ENCODE measurements at places on chromosomes 5 and 9. TPM values are rescaled to one million over a fixed set of nuclear protein-coding genes. Genes with fewer than 3 reads are reported as not detected.
A peak's percentile ranks its signal among the peaks of the same experiment; 100 is the strongest.

DNA sequence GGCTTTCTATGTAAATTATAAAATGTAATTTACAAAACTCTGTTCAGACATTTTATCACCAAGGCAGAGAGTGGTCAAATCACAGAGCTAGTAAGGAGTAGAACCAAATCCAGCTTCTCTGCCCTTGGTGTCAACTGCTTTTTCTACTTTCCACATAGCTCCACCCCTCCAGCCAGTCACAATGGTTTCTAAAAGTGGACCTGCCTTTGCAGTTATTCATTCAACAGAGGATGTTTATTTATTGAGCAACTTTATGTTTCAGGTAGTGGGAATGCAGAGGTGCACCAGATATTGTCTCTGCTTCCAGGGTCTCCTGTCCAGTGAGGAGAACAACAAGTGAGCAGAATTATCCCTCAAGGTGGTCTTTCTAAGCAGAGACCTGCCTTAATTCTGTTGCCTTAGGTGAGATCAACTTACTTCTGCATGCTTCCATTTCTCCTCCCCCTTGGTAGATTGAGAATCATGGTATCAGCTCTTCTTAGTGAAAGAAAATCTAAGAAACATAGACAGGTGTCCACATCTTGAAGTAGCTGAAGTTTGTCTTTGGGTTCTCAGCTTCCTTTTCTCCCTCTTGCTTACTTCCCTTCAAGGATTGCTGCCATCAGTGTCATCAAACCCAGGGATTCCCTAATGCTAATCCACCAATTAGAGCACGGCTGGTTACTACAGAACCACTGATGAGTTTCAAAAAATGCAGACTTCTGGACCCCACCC, 17.2 kb upstream of the PDCD1LG2 start:
- no peak overlapping the region for H3K4me3 ChIP-seq
- DNase-seq = no peak
- H3K4me1 ChIP-seq = peaks cover 14% of the 10 kb centered on the region
- H3K27ac ChIP-seq = no peak overlapping the region
- no peaks in the 10 kb centered on the region for H3K27me3 ChIP-seq

GRCh38 chr9:3976865-3977613, 322.8 kb downstream of the GLIS3 start:
- 0 out of 2 replicates have a peak, but pooled peaks cover 7% of the 10 kb centered on the region for H3K36me3 ChIP-seq
- DNase-seq = no peak
- no peak overlapping the region for H3K27ac ChIP-seq

DNA sequence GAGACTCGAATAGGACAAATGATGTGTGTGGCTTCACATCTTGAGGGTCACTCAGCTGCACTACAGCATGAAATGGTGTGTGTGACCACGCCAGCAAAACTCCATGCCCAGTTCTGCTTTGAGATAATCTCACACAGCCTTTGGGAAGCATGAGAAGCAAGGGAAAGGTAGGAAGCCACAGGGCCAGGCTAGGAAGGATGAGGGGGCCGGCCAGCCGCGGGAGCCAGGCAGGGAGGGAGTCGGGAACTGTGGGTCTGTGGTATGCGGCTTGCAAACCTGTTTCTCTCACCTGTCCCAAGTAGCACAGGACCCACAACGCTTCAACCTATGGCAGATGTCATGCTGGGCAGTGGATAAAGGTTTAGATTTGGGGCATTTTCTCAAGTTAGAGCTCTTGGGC, 142.0 kb downstream of the HSPA4 start:
- H3K27ac ChIP-seq = no peak overlapping the region
- H3K4me1 ChIP-seq = peaks cover 23% of the 10 kb centered on the region
- H3K36me3 ChIP-seq = no peaks in the 10 kb centered on the region
- H3K27me3 ChIP-seq = no peaks in the 10 kb centered on the region
- H3K4me3 ChIP-seq = no peak overlapping the region

MAMDC2 gene
- 6.0 TPM for total RNA-seq

- no peak overlapping the region for H3K27ac ChIP-seq
- H3K4me3 ChIP-seq = no peak overlapping the region
- DNase-seq = no peak
These were observed 126.1 kb downstream of the CACNA1B start for GRCh38 chr9:138003485-138004190.

DNA sequence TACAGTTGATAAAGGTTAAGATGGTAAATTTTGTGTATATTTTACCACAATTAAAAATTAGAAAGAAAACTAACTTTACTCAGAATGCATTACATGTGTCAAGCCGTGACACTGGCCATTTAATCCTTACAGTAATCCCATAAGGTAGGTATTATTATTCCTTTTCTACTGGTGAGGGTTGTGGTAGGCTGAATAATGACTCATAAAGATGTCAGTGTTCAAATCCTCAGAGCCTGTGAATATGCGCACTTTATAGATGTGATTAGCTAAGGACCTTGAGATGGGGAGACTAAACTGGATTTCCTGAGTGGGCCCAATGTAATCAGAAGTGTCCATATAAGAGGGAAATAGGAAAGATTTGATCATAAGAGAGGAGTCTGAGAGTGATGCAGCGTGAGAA, 288.1 kb downstream of the TMEM167A start:
- H3K4me1 ChIP-seq = peaks cover 18% of the 10 kb centered on the region
- H3K36me3 ChIP-seq = 0 out of 2 replicates have a peak, but pooled peaks cover 3% of the 10 kb centered on the region
- H3K4me3 ChIP-seq = no peak overlapping the region
- no peaks in the 10 kb centered on the region for H3K27me3 ChIP-seq

RLN1 gene
- total RNA-seq = 0.66 TPM

LAMC3 gene
- total RNA-seq = 35.9 TPM

SLC23A1 gene
- total RNA-seq = not detected

DNA sequence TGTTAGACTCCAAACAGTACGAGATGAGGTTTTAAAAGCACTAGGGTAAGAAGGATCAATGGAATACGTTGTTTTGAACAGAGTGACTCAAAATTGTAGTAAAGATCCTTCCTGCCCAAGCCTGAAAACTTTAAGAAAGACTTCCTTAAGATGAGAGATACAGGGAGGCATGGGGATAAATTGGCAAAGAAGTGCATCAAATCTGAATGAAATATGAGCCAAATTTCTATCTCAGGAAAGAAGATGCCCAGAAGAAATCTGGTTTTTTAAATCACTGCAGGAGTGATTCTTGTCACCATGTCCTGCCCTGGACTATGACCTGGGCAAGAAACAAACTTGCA, 14.9 kb downstream of the FCN2 start:
- no peak overlapping the region for H3K4me3 ChIP-seq
- H3K36me3 ChIP-seq = peaks cover 14% of the 10 kb centered on the region
- no peaks in the 10 kb centered on the region for H3K4me1 ChIP-seq
- H3K27me3 ChIP-seq = no peaks in the 10 kb centered on the region

DNA sequence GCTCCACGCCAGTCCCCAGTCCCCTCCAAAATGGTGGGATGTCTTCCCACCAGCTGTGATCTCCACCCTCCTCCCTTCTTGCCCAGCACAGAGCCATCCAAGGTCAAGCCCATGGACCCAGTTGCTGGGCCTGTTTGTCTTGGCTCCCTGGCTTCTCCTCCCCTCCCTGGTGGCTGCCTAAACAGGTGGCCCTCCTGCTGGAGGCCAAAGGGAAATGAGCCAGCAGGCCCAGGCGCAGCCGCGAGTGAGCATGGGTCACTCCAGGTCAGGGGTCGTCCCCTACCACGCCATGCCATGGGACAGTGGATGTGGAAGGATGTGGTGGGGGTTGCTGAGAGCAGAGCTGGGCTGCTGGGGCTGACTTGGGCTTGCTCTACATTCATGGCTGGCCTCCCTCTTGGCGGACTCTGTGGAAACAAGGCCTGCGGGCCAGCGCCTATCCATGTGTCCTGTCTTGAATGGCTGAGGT, 33.6 kb downstream of the COL15A1 start:
- H3K27ac ChIP-seq = no peak overlapping the region
- H3K4me3 ChIP-seq = no peak overlapping the region
- peaks cover 27% of the 10 kb centered on the region for H3K4me1 ChIP-seq

GRCh38 chr5:168413062-168413461, 73.2 kb upstream of the RARS1 start:
- H3K4me1 ChIP-seq = no peaks in the 10 kb centered on the region
- no peak overlapping the region for H3K27ac ChIP-seq
- peaks cover 34% of the 10 kb centered on the region for H3K36me3 ChIP-seq
- H3K27me3 ChIP-seq = no peaks in the 10 kb centered on the region
- no peak overlapping the region for H3K4me3 ChIP-seq

IL33 gene
- not detected for total RNA-seq

SLC6A3 gene
- total RNA-seq = 0.53 TPM

TEX53 gene
- total RNA-seq = not detected

DNA sequence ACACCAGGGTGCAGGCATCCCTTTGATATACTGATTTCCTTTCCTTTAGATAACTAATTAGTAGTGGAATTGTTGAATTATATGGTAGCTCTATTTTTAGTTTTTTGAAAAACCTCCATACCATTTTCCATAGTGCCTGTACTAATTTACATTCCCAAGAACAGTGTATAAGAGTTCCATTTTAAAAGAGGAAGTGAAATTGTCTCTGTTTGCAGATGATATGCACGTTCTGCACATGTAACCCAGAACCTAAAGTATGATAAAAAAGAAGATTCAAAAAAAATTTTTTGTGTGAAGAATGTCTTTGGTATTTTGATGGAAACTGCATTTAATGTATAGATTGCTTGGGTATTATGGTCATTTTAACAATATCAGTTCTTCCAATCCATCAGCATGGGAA, 424.0 kb upstream of the CCNH start:
- H3K36me3 ChIP-seq = peaks cover 35% of the 10 kb centered on the region
- H3K4me1 ChIP-seq = no peaks in the 10 kb centered on the region
- no peak overlapping the region for H3K4me3 ChIP-seq
- DNase-seq = no peak
- no peaks in the 10 kb centered on the region for H3K27me3 ChIP-seq
- no peak overlapping the region for H3K27ac ChIP-seq

- H3K4me1 ChIP-seq = peaks cover 24% of the 10 kb centered on the region
- no peaks in the 10 kb centered on the region for H3K36me3 ChIP-seq
- H3K4me3 ChIP-seq = peak overlapping the region; percentile 76
- H3K27me3 ChIP-seq = no peaks in the 10 kb centered on the region
- no peak overlapping the region for H3K27ac ChIP-seq
- DNase-seq = peak; percentile 55
These were observed 750 bp downstream of the DNM1 start for GRCh38 chr9:128203707-128204551.

Data from WTC11 (cell line).